Caco-2 (cell line): ENCODE measurements at places on chromosomes 1 and 21.

GRCh38 chr1:166947398-166948043 is 27.8 kb downstream of the ILDR2 start:
- peak; percentile 54 for DNase-seq

DNA sequence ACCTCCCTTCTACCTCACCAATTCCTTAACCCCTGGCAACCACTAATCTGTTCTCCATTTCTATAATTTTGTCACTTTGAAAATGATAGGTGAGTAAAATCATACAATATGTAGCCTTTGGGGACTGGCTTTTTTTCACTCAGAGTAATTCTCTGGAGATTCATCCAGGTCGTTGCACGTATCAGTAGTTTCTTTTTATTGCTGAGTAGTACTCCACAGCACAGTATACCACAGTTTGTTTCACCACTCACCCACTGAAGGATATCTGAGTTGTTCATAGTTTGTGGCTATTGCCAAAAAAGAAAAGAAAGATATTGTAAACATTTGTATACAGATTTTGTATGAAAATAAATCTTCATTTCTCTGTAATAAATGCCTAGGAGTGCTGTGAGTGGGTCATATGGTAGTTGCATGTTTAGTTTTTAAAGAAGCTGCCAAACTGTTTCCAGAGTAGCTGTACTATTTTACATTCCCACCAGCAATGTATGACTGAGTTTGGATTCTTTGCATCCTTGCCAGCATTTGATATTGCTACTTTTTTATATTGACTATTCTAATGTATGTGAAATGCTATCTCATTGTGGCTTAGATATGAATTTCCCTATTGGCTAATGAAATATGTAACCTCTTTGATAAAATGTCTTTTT is 3.7 kb downstream of the CHD1L start:
- DNase-seq, result no peak

GRCh38 chr1:1666526-1666925 is 7.7 kb upstream of the CDK11B start:
- DNase-seq, result no peak

- DNase-seq, result peak; percentile 62
Observed at GRCh38 chr1:233034836-233035235, 84.4 kb downstream of the NTPCR start.

DNA sequence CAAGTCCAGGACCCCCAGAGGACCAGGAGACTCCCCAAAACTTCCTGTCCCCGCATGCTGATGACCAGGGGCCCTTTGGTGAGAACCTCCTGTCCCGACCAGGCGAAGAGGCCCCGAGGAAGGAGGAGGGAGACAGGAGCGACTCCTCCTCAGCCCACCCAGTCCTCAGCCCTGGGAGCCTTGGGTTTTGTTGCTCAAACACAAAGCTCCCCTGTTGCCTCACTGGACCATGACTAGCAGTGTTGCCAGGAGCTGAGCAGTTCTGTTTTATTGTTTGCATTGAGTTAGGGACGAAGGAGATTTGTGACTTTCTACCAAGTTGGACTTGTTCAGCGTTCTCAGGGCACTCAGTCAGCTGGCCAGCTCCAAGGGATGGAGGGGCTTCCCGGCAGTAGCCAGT is 10.0 kb downstream of the UMODL1 start:
- no peak for DNase-seq

DNA sequence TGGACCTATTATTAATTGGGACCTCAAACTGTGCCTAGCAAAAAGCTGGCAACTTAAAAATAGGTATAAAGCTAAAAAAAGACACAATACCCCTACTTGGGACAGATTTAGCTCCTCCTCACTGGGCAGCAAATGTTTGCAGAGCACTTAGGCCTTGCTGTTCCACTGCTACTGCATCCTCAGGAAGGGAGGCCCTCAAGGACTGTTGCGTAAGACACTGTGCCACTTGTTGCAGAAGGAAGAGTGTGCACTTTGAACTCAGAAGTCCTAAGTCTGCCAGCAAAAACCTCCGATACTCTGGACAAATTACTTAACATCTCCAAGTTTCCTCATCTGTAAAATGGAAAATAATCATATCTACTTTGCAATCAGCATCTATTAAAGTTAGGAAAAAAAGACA is 322.9 kb downstream of the BARHL2 start:
- DNase-seq, result peak; percentile 1

GRCh38 chr1:204377800-204378668 is 18.3 kb upstream of the PLEKHA6 start:
- peak; percentile 66 for DNase-seq

DNA sequence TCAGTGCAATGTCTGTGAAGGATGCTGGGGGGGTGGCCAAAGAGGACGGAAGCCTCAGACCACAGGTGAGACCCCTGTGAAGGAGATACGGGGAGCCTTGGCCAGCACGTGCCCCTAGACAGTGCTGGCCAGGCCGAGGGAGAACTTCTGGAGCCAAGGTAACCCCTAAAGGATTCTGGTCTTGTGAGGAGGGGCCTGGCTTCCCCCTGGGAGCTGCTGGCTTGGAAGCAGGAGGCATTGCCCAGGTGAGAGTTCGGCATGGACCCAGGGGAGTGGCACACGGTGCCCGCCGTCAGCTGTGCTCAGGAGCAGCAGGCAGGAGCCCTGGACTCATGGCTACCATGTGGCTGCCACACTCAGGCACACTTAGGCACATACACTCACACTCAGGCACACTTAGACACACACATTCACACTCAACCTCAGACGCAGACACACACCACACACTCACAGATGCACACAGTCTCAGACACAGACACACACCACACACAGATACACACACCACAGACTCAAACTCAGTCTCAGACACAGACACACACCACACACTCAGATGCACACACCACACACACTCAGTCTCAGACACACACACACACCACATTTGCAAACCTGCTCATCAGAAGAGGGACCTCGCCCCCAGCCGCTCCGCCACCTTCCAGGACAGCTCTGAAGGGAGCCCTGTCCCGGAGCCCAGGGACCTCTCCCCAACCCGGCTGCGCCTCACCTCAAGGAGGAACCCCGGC is 1.1 kb upstream of the COL6A2 start:
- peak; percentile 32 for DNase-seq

- peak; percentile 76 for DNase-seq
Observed at GRCh38 chr1:111747282-111747734, 8.1 kb upstream of the INKA2 start.

DNA sequence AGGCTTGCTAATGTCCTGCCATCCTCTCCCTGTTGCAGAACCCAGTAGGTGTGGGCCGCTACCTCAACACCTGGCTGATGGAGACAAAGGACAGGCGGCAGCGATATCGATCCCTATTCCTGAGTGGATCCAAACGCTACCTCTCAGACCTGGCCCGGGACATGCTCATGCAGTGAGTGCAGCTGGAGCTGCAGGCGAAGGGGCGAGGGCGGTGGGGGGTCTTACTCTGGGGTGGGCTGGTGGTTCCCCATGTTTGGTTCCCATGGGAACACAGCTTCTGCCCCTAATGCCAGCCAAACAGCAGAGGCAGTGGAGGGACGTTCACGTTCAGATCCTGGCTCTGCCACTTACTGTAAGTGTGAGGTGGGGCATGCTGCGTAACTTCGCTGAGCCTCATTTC is 15.8 kb upstream of the TTC22 start:
- DNase-seq, result no peak
